Right forelimb (tissue), 1 donor: ENCODE measurements at places on chromosomes 7 and 10.

DNA sequence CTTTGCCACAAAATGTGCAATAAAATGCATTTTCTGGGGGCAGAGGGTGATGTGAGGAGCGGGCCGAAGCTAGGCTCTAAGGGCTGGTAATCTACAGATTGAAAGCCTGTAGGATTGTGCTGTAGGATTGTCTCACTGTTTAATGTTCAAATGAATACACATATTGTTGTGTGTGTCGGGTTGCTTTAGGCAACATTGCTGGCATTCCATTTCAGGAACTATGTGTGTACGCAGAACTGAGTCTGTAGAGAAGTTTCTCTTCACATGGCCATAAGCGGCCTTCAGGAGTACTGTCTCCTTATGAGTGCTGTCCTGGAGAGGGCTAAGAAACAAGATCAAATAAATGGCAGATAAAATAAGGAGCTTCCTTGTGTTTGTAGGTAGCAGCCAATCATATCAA lies 540.2 kb downstream of the GATA3 start:
- no peak for DNase-seq

DNA sequence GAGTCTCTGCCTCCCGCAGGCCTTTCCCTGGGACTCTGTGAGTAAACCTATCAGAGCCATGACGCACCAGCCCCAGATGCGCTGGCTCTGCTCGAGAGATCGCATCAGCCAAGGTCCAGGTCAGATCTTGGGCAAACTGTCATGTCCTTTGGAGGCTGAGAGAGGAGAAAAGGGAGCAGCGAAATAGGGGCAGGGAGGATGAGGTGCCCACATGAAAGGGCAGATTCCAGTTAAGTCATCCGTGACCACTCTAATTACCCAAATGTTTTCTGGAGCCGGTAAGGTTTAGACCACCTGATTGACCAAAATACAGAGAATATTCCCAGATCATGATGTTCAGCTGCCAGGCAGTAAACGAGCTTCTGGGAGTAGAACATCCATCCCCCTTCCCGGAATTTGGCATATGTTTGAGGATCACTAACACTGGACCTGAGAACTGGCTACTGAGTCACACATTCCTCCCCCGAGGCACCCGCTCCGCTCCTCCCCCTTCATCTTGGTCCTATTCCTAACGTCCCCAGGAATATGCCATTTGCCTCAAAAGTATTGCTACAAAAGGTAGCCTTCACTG lies 88.0 kb downstream of the FGFR2 start:
- DNase-seq, result no peak

GRCh38 chr10:97538411-97538810 lies 34.2 kb upstream of the ANKRD2 start:
- DNase-seq, result no peak

DNA sequence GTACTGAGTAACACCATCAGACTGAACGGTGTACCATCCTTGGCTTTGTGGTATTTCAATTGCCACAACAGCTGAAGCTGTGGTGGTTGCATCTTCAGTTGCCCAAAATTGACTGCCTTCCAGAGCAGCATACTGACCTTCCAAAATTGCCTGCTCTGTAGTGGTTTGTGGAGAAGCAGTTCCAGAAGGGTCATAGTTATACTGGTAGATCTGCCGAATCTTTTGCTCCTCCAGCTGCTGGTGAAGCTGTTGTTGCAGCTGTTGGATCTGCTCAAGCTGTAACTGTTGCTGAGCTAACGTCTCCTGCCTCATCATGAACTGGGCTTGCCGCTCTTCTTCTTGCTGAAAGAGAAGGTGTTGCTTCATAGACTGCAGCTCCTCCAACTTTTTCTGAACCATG lies 212.2 kb downstream of the PCLO start:
- no peak for DNase-seq

DNA sequence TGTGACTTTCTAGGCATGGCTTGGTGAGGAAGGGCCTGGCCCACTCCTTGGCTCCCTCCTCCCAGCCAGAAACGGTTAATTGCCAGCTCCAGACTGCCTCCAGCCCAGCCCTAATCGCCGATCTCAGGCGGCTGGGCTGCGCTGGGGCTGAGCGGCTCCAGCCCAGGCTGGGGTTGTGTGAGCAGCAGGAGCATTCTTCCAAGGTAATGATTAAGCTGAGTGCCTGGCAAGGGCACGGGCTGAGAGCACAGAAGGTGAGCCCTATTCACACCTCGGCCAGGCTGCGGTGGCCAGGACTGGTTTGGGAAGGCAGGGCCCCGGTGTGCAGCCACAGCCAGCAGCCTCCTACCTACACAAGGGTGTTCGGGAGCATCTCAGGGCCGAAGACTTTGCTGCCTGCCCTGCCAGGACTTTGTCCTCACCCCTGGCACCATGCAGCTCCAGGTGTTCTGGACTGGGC lies at the start of gene TMEM72:
TMEM72 (plus strand) TSS at position 257 of the 460 bp plus-strand sequence; CDS start at position 433, 176 bp downstream.
- DNase-seq, result no peak

DNA sequence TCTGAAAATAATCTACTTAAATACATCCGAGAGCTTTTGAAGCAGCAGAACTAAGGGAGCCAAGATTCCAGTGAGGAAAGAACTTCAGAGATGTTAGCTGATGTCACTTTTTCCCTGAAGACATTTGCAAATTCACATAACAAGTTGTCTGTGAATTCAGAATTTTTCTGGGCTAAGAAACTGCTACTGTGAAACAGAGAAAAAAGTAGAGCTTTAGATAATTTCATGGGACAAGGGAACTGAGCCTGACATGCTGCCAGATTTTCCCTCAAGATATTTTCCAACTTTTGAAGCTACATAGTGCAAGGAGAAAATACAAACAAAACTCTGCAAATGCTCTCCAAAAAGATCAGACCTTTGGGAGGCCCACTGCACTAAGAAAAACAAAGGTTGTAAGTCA lies 484.2 kb downstream of the ANKRD7 start:
- peak; percentile 38 for DNase-seq

DNA sequence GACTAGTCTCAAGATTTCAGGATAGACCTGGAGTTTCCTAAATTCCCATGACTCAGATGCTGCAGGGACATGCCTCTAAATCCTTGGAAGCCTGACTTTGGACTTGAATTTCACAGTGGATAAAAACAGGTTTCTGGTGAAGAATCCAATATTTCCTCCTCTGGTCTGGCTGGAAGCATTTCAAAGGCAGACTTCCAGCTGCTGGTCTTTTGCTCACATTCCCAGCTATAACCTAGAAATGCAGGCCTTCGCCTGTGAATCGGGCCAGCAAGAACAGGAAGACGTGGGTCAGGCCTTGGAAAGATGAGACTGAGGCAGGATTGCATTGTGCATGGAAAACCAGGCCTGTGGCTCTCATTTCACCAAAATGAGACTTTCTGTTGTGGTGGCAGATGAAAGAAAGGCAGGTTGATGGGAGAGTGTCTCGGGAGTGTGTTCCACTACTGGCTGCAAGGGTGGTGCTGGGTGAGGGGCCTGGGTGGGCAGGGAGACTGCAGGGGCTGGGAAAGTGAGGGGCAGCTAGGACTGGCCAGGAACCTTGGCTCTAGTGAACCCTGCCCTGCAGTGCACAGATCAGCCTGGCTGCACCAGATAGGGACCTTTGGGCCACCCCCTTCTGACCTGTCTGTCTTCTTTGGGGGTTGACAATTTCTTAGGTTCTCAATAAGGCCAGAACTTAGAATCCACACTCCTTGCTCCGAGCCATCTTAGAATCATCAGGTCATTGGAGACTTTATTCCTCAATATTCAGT lies 488.8 kb upstream of the MKI67 start:
- DNase-seq, result peak; percentile 68

- DNase-seq, result no peak
Observed at GRCh38 chr7:134567368-134567767, 18.5 kb downstream of the AKR1B15 start.

GRCh38 chr10:124043310-124044142 lies 49.9 kb downstream of the CHST15 start:
- DNase-seq, result no peak

DNA sequence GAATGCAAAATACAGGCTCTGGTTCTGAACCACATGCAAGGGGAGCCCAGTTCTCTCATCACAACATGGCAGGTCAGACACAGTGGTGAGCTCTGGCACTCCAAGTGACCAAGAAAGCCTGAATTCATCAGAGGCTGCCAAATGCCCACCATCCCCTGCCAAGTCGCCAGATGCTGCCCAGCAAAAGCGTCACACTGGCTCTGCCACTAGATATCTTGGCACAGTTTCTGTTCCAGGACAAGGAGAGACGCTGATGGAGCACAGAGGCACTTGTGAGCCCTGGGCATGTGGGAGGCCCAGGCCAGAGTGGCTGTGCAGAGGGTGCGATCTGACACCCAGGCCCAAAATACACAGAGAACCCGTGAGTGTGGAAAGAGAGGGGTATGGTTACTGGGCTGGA lies 57.8 kb downstream of the GAD2 start:
- no peak for DNase-seq

DNA sequence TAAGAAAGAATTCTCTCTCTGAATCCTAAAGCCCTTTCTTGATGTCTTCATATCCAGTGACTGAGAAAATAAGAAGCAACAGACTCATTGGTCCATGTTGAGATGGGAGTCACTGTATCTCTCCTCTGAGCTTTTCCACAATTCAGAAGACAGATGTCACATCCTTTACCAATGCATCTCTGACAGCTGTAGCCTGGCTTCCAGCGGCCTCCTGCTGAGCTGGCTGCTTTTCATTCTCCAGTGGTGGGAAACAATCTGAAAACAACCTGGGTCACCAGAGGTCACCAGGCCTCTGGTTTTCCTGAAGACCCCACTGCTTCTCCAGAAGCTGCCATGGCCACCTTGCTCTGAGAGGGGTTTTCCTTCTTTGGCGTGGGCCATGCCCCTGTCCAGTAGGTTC lies 18.3 kb upstream of the RPA3 start:
- no peak for DNase-seq

DNA sequence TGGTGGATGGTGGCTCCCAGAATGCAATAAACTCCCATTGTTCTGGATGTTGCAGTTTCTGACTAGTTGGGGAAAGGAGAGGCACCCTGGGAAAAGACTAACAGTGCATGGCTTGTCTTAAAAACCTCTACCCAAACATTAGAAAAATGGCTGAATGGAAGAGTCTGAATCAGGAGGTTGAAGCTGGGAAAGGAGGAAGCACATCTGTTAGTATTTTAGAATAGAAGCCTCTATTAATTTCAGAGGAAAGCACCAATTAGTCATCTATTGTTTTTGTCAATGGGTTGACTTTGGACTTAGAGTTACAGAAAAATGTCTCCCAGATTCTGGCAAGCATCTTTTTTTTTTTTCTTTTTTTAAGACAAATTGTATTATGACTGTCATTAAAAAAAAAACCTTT lies 56.1 kb upstream of the ELMO1 start:
- DNase-seq, result no peak

DNA sequence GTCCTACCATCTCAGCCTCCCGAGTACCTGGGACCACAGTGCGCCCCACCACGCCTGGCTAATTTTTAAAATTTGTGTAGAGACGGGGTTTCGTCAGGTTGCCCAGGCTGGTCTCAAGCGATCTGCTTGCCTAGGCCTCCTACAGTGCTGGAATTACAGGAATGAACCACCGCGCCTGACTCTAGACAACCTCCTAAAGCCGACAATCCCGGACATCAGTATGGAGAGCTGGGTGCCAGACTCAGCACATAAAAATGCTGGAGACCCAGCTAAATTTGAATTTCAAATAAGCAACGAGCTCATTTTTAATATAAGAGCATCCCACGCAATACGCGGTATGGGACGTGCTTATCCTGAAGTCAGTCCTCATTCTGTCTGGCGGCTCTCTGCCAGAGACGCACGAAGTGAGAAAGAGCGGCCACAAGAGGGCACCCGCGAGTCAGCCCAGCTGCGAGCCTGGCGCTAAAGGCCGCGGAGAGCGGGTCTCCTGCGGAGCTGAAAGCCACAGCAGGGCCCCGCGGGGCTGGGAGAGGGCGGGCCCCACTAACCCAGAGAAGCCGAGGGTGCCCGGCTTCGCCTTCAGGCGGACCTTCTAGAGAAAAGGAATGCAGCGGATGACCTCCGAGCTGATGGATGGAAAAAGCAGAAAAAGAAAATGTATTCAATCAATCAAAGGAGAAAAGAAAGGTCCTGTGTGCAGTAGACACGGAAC lies 7.0 kb downstream of the CALY start:
- DNase-seq, result peak; percentile 91

GRCh38 chr7:11784769-11785536 lies 47.0 kb downstream of the THSD7A start:
- no peak for DNase-seq

- DNase-seq, result peak; percentile 9
Observed at GRCh38 chr10:24561453-24561852, 162.2 kb downstream of the ARHGAP21 start.

DNA sequence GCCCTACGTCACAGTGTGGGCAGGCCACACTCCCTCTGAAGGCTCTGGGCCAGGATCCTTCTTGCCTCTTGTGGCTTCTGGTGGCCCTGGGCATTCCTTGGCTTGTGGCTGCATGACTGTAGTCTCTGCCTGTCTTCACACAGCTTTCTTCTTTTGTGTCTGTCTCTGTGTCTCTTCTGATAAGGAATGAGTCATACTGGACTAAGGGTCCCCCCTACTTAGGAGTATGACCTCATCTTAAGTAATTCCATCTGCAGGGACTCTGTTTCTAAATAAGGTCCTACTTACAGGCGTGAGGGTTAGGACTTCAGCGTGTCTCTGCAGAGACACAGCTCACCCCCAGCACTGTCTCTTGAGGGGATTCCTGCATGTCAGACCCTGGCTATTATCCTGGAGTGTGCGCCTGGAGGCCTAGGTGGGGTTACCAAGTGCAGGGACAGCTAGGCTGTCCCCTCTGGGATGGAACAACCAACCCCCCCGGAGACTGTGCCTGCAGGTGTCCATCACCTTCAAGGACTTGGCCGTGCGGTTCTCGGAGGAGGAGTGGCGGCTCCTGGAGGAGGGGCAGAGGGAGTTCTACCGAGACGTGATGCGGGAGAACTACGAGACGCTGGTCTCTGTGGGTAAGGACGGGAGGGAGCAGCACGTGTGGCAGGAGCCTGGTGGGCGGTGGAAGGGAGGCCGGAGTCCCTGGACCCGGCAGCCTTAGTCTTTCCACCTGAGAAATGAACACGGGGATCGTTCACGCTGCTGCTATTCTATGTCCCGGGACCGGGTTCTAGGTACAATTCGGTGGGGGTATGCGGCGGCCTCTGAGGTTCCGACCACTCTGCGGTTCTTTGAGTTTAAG lies 54.1 kb downstream of the ZNF467 start:
- no peak for DNase-seq

DNA sequence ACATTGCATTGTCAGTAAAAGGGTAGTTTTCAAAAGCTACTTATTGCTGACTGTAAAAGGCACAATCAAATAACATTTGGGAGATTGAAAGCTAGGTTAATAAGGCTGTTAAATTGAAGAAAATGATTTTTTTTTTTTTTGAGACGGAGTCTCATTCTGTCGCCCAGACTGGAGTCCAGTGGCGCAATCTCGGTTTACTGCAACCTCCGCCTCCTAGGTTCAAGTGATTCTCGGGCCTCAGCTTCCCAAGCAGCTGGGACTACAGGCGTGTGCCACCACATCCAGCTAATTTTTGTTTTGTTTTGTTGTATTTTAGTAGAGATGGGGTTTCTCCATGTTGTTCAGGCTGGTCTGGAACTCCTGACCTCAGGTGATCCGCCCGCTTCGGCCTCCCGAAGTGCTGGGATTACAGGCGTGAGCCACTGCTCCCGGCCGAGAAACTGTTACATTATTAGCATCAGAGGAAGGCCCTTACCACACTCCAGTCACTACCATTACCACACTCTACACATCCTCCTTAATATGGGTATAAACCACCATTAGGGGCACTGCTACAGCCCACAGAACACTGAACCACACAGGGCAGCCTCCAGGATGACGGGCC lies 1.0 kb downstream of the CYP51A1 start:
- no peak for DNase-seq

- peak; percentile 63 for DNase-seq
Observed at GRCh38 chr10:67520924-67521520, 175.0 kb downstream of the CTNNA3 start.
